Pancreas (tissue), 10 donors: ENCODE measurements at places on chromosomes 1 and 21.
A peak's percentile ranks its signal among the peaks of the same experiment; 100 is the strongest.

- no peak for DNase-seq
Measured at GRCh38 chr1:222600281-222600680, 10.5 kb upstream of the TAF1A start.

GRCh38 chr1:167755654-167756053 is 33.9 kb downstream of the MPZL1 start:
- no peak for DNase-seq

DNA sequence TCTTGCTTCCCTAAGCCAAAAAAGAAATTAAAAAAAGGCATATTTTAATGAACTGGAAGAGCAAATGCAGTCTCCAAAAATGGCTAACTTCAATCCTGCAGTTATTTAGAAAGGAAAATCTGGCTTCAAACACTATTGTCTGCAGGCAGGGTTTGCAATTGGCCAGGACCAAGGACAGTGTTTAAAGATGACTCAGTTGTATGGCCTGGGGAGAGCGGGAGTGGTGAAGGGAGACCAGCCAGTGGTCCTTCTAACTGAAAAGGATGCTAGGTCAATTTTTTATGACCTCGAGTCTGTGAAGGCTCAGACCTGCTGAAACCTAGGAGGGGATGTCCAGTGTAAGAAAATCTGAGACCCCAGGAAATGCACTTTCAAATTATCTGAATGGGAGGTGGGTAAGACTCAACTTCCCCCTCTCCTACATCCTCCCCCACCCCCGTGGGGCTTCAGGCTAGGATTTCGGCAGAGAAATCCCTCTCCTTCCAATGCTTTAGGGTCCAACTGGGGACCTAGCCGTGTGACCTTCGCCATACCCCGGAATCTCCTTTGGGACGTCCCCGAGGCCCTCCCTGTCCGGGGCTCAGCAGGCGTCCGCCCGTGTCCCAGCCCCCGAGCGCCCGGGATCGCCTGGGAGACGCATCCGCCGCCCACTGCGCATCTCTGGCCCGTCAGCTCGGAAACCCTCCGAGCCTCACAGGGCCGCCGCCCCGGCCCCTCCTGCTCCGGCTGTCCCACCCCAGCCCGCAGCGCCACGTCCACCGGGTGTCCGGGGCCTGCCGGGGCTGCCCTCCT is 602 bp upstream of the RIMKLA start:
- DNase-seq: no peak

DNA sequence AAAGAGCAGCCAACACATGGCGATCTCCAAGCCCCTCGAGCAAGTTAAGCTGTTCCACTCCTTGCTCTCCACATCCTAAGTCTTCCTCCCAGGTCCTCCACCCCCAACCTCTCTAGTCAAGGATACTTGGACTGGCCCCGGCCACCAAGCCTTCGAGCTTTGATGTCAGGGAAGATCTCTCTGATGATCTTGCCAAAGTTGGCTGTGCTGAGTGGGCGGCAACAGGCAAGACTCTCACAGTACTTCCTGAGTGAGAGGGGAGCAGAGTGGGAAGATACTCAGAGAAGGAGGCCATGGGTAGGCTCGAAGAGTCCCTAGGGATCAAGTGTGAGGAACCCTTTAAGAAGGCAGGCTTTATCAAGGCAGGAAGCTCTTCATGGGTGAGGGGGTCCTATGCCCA is 2.8 kb downstream of the RFX5 start:
- no peak for DNase-seq

DNA sequence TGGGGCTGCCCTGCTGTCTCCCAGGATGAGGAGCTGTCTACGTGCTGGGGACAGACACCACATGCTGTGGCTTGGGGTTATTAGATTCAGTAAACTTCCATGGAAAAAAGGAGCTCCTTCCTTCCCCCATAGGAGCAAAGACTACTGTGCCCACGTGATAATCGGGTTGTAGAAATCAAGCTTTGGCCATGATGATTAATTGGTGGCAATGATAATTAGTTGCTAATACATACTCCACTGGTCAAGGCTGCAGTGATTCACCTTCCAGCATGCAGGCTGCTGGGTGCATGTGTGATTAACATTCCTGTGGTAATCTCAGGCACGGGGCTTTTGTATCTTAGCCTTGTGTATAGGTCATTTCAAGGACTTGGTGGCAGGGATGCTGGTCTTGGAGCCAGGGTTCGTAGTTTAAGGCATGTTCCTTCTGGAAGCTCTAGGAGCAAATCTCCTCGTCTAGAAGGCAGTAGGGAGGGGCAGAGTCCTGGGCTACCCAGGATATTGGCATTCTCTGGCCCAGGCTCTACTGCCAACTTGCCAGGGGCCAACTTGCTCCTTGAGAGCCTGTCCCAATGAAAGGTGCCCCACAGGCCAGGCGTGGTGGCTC is 41.4 kb downstream of the TMCO4 start:
- DNase-seq: peak; percentile 28

DNA sequence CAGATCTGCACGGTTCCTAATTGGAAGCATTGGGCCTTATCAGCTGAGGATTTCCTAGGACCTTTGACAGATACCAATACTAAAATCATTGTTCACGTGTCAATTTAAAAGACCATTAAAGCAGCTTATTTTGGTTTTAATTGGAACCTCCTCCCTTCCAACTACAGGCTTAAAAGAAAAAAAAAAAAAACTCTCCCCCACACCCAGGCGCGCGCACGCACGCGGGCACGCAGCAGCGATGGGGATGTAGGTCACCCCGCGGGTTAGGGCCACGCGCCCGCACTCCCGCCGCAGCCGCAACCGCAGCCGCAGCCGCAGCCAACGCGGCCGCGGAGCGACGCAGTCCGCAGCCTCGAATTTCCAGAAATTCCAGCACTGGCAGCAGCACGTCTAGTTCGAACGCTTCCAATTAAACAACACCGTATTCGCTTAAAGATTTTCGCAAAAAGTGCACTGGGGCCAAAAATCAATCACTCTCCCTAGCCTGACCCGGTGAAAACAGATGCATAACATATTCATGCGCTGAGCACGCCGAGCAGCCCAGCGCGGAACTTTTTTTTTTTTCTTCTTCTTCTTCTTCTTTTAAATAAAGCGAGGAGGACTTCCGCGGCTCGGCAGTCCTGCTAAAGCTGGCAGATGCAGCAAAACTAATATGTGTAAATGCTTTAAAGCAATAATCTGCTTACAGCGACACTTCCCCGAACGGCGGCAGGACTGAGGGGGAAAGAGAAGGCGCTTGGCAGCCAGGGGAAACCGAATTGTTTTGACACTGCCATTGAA is 13.3 kb upstream of the BARHL2 start:
- no peak for DNase-seq

GRCh38 chr1:177464686-177465085 is 293.9 kb downstream of the BRINP2 start:
- no peak for DNase-seq

- DNase-seq: no peak
Measured at GRCh38 chr1:103283371-103283770, 175.0 kb upstream of the COL11A1 start.
